ENCODE measurements at places on chromosomes 3 and 15.

- DNase-seq, result no peak
Measured at GRCh38 chr15:91679447-91679846, 174.1 kb upstream of the SLCO3A1 start.

DNA sequence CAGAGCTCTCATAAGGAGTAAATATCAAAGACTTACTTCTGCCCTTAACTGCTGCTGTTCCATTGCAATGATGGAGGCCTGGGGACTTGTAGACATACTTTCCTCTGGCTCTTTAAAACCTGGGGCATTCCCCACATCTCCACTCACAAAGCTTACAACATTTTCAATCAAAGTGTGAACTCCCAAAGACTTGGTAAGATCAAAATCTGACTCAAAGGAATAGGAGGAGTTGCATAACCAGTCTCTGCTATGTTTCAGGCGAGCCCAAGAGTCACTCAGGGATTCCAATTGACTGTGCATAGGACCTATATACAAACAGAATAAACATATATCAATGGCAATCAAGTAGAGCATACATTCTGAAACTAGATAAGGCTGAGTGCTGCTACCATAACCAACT, 101.5 kb downstream of the FBXL22 start:
- no peak for DNase-seq

- no peak for DNase-seq
Measured at GRCh38 chr3:23752126-23752525, 53.6 kb upstream of the UBE2E1 start.

DNA sequence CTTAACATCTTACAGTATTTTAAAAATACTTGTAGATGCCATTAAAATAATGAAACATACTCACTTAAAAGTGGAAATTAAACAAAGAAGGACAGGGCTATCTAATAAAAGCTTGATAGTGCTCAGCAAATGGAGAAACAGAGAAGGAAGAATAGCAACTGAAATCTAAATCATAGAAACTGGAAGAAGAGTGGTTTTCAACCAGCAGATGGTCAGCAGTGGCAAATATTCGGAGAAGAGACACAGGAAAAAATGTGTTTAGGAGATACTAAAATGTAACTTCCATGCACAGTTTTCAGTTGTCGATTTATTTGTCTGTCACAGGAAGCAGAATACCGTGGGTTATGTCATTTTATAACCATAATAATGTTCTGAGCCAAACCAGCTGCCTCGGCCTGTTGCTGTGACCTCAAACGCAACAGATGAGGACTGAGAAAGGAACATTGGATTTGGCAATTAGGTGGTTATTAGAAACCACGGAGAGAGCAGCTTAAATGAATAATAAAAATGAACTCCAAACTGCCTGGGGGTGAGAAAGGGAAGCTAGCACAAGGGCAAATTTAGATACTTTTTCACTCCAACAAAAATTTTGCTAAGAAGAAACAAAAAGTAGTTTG, 246.6 kb upstream of the KCNMB2 start:
- DNase-seq, result no peak

GRCh38 chr15:68834346-68834745, 13.7 kb upstream of the ANP32A start:
- no peak for DNase-seq

DNA sequence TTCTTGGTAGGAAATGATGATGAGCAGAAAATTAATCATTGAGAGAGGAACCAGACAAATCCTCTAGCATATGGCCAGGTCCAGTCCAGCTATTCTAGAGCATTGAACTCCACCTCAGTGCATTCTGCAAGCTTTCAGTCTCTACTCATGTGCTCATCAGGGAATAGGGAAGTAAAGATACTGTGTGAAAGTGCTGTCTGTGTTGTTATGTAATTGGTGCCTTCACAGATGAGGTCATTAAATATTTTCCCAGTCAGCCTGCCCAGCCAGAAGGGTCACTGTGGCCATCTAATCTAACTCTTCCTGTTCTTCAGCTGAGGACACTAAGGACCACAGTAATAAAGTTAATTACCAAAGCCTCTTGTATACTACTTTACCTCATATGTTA, 28.2 kb downstream of the C3orf62 start:
- no peak for DNase-seq

- no peak for DNase-seq
Measured at GRCh38 chr3:136343873-136344555, 93.9 kb downstream of the PCCB start.

DNA sequence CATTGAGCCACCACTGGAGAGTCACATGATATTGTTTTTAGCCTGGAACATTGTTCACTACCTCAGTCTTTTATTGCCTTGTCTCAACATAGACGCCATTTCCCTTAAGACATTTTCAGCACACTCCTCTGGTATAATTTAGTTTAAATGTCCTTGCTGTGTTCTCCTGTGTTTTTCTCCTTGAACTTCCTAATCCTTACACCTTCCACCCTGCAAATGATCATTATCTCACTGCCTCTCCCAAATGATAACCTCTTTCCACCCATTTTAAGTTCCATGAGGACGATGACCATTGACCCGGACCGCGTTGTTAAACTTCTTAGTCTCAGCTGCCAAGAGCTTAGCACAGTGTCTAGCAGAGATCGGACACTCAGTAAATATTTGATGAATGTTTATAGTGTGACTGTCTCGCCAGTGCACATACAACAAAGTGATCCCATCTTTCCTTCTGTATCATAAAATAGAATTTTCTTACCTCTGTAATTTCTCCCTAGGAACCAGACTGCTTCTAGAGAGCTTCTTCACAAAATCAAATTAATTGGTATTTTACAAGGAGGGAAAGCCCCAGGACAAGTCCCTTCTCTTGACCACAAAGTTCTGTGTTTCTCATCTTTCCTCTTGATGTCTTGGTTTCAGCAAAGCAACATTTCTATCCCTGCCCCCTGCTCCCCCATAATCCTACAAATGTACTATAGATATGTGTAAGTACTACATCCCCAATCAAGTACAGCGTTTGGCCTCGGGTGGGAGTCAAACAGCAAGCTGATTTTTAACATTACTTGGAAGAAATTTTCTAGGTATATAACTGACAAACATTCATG, 429.6 kb downstream of the LPP start:
- no peak for DNase-seq

- DNase-seq, result no peak
Measured at GRCh38 chr3:185824051-185825005, 514 bp downstream of the IGF2BP2 start.

Measured in stimulated activated CD4-positive, alpha-beta T cell treated with anti-CD3 and anti-CD28 coated beads, Interleukin-1b, Interleukin-23, amount 100 ng/mL, for 1 hour (primary cell).